Fibroblast of skin of abdomen (primary cell): ENCODE measurements at places on chromosomes 5 and 9.

GRCh38 chr9:125532812-125533594 is 174.0 kb downstream of the MAPKAP1 start:
- DNase-seq, result no peak

- DNase-seq, result no peak
Observed at GRCh38 chr5:2183154-2184025, 300.7 kb upstream of the IRX4 start.

GRCh38 chr5:55747778-55748318 is 10.0 kb downstream of the DDX4 start:
- no peak for DNase-seq

DNA sequence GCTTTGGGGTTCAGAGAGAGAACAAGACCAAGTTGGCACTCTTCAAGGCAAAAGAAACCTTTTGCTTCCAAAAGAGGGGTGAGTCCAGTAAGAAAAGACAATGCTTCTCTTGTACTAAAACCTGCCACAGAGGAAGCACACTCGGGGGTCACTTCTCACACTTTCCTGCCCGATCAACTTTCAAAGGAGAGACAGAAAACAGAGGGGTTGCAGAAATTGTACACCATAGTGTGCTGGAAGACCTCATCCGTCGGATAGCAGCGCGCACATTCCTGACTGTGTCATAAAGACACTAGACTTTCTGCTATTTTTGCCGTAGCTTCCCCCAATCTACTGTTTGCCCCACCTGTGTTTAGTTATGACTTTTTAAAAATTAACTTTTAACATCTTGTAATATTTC is 66.9 kb downstream of the OR2K2 start:
- no peak for DNase-seq

DNA sequence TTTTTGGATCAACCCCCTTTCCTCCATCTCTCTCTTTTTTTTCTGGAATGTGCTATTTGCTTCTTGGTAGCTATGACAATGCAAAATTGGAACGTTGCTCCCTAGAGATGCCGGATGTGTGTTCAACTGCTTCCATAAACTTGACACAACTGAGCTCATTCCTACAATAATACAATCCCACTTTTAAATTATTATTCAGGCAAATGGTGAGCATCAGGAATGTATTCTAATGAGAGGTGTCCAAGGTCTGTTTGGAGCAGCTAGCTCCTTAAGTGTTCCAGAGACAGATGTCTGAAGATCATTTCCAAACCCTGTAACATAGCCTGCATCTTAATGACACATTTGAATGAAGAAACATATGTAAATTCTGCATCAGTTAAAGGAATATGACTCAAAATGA is 518.4 kb downstream of the TAF11L14 start:
- no peak for DNase-seq

DNA sequence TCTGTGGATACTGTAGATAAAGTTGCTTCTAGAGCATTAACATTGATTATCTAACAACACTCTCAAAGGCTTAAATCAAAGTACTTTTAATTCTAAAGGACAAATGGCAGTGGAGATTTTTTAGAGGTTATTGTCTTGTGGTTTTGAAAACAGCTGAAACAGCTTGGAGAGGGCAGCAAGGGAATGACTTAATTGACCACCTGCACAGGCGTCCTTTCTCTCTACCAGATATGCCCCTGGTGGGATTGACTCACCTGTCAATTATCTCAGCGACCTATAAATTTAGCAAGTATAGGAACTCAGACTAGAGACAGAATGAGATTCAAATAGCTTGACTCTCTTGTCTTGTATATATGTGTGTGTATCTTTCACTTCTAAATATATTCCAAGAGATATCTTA is 13.5 kb downstream of the ARL14EPL start:
- DNase-seq, result no peak

DNA sequence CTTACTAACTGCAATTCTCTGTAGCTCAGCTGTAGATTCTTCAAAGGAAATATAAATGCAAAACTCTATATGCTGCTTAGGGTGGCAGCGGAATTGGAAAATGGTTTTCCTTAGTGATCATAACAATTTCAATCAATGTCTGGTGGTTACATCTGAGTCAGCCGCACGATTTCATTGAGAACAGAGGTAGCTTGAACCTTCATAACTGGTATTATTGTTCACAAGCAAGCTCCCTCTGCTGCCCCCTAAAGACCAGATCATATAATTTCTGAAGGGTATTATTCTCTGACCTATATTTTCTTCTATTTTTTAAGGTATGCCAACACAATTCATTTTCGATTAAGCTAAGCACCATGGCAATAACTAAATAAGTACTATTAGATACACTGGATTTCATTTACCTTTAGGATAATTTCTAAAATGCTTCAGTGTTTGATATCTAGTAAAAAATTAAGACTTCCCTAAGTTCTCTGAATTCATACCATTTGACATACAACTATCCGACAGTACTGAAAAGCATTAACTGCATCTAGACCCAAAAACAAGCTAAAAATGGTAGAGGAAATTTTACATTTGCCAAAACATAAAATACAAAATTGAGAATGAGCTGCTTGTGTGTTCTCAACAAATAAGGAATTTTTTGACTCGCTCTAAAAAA is 181.1 kb upstream of the SPEF2 start:
- DNase-seq, result peak; percentile 44

- no peak for DNase-seq
Observed at GRCh38 chr5:143434261-143435209, 31.0 kb upstream of the NR3C1 start.

GRCh38 chr5:13566871-13567339 is 377.6 kb downstream of the DNAH5 start:
- peak; percentile 97 for DNase-seq

DNA sequence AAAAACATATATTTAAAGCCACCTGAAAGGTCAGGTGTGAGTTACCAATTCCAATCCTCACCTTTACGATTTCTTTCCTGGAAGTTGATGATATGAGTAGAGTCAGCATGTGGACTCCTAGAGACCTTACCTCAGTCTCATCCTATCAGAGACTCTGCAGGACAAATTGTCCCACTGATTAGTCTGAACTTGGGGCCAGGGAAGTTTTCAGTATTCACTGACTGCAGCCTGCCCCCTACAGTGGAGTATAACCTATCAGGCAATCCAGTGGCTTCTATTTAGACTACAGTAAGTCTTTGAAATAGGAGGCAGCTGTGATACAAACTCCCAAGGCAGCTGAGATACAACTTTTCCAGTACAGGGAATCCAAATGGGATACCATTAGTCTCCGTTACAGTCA is 449.4 kb upstream of the CDH10 start:
- DNase-seq, result no peak

DNA sequence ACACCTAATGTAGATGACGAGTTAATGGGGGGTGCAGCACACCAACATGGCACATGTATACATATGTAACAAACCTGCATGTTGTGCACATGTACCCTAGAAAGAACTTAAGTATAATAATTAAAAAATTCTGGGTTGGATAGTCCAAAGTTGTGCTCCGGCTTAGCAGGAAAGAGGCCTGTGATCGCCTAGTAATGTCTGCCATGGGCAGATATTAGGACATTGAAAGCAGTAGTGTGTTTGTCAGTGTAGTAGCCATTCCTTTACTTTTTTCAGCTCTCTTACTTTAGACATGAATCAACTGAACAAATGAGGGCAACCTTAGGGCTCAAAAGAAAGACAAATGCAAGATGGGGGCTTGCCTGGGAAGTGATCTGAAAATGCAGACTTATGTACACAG is 58.9 kb downstream of the PPARGC1B start:
- DNase-seq, result no peak

GRCh38 chr9:70444904-70445303 is 30.4 kb upstream of the KLF9 start:
- DNase-seq, result no peak

- DNase-seq, result peak; percentile 67
Observed at GRCh38 chr5:135135530-135136226, 101.7 kb upstream of the PITX1 start.

- DNase-seq, result no peak
Observed at GRCh38 chr9:134076644-134077043, 8.8 kb upstream of the BRD3 start.

DNA sequence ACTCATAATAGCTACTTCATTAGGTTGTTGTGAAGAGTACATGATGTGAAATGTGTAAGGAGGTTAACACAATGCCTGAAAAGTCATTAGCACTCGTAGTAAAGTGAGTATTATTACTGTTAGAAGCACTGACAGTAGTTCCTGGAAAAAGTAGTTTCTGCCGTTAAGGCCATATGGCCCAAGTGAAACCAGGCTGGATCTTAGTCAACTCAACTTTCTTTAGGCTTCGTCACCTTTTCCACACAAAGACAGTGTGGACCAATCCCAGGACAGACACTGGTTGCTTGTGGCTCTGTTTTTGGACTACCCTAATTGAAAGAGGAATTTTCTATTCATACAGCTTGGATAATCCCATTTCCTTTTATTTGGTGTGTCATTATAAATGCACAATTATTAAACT is 29.4 kb upstream of the CKMT2 start:
- DNase-seq, result no peak

GRCh38 chr5:32642276-32643002 is 57.1 kb downstream of the SUB1 start:
- peak; percentile 57 for DNase-seq

DNA sequence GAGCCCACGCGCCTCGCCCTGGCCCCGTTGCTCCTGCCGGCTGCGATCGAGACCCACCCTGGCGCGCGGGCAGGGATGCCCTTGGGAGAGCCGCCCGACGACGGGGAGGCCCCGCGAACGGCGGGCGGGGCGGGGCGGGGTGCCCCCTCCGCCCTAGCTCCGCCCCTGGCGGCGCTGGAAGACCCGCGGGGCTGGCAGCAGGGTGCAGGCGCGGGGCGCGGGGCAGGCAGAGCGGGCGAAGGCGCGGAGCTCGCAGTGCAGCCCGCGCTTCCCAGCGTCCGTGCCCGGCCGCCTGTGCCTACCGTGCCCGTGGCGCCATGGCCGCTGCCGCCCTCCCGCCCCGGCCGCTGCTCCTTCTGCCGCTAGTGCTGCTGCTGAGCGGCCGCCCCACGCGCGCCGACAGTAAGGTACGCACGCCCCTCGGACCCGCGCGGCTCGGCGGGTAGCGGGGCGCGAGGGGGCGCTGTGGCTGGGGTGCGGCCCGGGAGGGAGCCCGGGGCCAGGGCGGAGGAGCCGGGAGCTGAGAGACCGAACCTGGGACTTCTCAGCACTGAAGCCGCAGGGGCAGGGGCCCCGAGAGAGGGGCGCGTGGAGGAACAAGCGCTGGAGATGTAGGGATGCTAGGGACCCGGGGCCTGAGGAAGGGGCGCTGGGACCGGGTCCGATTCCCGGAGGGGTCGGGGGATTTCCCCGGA is at the start of gene OLFML2A:
Gene OLFML2A (plus strand): TSS at position 180 of the 695 bp plus-strand sequence. CDS start 138 bp downstream, at position 318.
- DNase-seq, result no peak

GRCh38 chr9:132171702-132172101 is 9.8 kb downstream of the NTNG2 start:
- no peak for DNase-seq

GRCh38 chr9:31336386-31336785 is 1048.1 kb upstream of the ACO1 start:
- DNase-seq, result no peak

DNA sequence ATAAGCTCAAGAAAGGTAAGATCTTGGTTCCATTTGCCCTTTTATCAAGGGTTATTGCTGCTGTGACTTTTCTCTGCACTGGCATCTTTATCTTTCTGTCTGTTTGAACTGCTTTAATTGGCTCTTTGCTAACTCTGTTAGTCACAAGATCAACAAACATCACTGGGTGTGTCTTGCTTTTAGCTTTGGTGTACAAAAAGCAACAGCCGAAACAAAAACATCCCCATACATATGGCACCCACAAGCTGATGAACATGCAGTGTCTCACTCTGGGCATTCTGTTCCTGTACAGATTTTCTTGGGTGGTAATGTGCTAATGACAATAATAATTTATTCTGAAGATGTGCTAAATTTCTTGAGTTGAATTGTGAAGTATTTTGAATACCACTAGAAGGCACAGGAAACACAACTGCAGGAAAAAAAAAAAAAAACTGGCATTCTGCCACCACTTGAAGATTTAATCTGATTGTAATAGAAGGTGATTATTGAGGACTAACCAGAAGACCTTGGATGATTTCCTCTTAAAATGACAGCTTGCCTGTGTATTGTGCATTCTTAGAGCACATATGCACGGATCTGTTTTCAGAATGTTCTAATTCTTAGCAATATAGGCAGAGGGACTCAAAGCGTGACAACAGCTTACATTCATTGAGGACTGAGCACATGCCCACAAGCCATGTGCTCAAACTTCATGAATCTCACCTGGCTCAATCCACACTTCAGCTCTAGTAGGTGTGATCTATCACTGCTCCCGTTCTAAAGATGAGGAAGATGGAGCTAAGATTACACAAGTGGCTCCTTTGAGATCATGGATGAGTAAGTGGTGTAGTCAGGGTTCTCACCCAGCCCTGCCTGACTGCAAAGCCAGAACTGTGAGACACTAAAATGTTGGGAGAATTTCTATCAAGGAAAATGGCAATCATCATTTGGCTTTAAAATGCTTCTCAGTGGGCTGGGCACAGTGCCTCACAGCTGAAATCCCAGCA is 96.4 kb downstream of the EBF1 start:
- DNase-seq, result peak; percentile 41

GRCh38 chr9:35684921-35685320 is 4.8 kb downstream of the TPM2 start:
- no peak for DNase-seq

DNA sequence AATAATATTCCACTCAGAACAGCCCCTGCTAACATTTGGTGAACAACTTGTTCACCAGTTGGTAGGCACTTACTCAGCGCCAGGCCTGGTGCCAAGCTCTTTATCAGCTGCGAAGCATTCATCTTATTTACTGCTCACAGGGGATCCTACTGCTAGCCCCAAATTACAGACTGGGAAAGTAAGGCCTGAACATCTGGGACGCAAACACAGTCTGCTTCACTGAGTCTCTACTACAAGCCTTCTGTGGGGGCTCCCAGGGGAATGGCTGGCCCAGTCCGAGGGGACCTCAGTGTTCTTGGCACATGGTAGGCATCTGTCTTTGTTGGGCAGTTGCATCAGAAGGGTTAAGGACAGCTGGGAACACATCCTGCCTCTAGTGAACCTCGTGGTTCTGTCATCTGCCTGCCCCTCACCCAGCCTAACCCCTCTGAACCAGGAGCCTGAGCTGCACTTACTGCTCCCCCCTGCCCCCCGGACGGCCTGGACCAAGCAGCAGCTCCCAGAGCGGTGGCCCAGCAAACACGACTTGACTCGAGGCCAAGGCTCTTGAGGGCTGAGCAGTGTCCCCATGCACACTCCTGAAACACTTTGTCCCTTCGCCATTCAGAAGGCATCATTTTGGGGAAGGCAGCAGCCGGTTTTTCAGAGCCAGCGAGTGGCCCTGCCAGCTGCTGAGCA is at the start of gene PHYHD1:
Gene PHYHD1 (plus strand): TSS at position 602 of the 678 bp plus-strand sequence. CDS start 1,342 bp downstream, outside the sequence.
- DNase-seq, result peak; percentile 70

GRCh38 chr5:161400583-161400982 is 145.9 kb downstream of the GABRB2 start:
- DNase-seq, result no peak

DNA sequence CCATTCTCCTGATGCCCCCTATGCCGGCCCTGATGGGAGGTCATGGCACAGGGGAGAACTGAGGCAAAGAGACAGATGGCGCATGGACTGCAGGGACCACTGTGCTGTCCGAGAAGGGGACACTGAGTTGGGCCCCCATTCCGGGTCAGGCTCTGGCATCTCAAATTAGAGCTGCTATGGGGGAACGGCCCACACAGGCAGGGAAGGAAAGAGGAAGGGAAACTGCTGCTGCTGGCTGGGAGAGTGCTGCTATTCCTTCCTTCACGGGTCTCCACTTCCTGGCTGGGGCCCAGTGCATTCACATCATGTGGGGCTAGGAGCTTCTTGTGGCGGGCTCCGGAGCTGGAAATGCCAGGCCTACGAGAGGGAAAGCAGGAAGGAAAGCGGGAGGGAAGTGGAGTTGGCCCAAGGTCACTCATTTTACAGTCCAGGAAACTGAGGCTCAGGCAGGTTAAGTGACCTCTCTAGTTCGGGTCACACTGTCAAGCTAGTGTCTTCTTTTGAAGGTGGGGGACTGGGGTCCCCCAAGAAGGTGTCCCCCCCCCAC is 1.3 kb upstream of the CARD19 start:
- DNase-seq, result peak; percentile 21
